ENCODE measurements at places on chromosomes 13 and 19.

DNA sequence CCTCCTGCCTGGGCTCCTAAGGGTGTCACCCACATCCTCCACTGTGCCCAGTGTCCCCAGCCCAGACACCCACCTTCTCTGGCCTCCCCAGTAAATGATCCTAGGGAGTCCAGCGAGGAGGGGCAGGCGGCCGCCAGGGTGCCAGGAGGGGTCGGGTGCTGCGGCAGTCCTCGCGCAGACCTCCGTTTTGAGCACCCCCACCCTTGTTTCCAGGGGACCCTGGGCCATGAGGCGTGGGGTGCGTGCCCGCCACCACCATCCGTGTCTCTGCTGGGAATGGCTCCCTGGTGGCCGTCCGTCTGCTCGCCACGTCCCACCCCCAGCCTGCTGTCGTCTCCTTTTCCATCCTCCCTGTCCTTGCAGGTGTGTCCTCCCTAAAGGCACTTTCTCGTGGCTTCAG, 133.0 kb downstream of the KDM4B start:
- DNase-seq = no peak

DNA sequence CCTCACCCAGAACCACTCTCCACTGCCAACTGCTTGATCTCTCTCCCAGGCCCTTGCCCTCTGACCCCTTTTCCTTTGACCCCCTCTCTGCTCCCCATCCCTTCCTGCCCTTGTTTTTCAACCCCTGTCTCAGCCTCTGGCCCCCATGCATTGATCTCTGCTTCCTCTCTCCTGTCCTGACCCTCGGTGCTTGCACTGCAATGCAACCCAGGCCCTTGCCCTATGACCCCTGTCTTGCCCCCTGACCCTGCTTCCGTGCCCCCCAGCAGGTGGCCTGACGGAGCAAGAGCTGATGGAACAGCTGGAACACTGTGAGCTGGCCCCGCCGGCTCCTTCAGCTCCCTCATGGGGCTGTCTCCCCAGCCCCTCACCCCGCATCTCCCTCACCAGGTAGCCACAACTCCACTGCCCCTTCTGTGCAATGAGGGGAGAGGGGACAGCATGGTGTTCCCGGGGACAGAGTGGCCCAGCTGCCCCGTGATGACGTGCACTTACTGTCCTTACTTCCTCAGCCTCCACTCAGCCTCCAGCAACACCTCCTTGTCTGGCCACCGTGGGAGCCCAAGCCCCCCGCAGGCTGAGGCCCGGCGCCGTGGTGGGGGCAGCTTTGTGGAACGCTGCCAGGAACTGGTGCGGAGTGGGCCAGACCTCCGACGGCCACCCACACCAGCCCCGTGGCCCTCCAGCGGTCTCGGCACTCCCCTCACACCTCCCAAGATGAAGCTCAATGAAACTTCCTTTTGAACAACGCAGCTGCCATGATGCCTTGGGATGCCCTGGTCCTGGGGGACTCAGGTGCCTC, 10.5 kb upstream of the LTBP4 start:
- DNase-seq = no peak

GRCh38 chr19:48102870-48103751, 7.5 kb downstream of the PLA2G4C start:
- DNase-seq = peak; percentile 72

DNA sequence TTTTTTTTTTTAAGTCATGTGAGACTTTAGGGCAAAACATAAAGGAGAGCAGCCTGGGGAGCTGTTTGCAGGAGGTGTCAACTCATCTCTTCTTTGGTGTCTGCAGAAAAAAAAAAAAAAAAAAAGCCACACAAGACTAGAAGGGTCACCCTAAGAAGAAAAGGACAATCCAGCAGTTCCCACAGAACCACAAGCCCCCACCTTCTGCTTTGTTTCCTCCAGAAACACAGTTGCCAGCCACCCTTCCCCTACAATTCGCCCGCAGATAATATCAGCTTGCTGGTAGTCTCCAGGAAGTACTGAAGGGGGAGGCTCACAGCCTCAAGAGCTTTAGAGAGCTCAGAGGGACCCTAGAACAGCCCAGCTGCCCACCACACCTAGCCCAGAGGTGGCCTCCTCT, 22.3 kb upstream of the ZBTB7A start:
- no peak for DNase-seq

DNA sequence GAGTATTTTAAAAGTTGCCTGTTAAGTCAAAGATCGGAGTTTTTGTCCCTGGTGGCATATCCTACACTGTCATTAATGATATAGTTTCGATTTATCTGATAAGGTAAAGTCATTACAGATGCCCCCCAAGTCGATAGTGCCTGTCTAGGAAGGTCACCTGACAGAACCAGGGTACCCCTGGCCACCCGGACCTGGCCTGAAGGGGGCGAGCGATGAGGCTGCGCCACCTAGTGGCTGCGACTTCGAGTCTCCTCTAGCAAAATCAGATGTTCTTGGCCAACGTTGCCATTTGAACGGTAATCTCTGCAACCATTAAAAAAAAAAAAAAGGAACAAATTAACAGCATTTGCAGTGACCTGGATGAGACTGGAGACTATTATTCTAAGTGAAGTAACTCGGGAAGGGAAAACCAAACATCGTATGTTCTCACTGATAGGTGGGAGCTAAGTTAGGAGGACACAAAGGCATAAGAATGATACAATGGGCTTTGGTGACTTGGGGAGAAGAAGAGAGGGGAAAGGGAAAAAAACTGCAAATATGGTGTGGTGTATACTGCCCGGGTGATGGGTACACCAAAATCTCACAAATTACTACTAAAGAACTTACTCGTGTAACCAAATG, 565.1 kb downstream of the LIG4 start:
- peak; percentile 64 for DNase-seq
